ENCODE measurements at places on chromosomes 6 and 20. TPM values are rescaled to one million over a fixed set of nuclear protein-coding genes. Genes with fewer than 3 reads are reported as not detected.
A peak's percentile ranks its signal among the peaks of the same experiment; 100 is the strongest.

- DNase-seq: no peak
Observed at GRCh38 chr20:63457737-63458136, 14.7 kb downstream of the KCNQ2 start.

- DNase-seq: no peak
Observed at GRCh38 chr6:166739976-166740318, 112.9 kb upstream of the RPS6KA2 start.

DNA sequence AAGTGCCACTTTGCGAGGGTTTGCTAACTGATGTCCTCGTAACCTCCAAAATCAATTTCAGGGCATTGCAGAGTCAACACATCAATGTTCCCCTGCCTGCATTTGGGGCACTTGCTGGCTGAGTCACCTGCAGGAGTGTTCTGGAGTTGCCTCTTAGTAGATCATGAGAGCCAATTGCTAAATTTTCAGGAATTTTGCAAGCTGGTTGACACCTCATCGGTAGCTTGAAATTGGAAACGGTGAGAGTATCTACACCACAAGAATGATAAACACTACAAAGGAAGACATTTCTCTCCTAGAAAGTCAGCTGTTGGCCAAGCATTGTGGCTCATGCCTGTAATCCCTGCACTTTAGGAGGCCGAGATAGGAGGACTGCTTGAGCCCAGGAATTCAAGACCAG is 10.8 kb upstream of the BFSP1 start:
- no peak for DNase-seq

MRAP2 gene
- total RNA-seq: 3.1 TPM

PRSS16 gene
- total RNA-seq: not detected

GRCh38 chr6:167831281-167831828 is 4.6 kb downstream of the AFDN start:
- no peak for DNase-seq

DNA sequence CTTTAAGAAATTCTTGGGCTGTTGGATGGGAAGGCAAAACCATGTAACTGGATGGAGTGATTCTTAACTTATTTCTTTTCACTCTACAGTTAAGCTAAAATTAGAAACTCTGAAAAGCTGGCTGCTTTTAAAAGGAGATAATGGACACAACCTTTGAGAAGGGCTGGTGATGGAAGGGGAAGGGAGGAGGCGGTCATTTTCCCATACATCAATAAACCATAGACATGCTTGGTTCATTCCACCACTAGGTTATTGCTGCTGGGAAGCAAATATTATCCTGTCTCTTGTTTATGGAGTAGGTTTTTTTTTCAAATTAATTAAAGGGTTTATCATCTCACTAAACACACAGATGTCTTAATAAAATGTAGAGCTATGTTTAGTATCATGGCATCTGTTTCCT is 76.2 kb downstream of the PLCB1 start:
- no peak for DNase-seq

GRCh38 chr6:34697904-34698559 is 1.5 kb upstream of the ILRUN start:
- DNase-seq: no peak

- DNase-seq: no peak
Observed at GRCh38 chr20:24909086-24909780, 39.8 kb upstream of the CST7 start.

- no peak for DNase-seq
Observed at GRCh38 chr6:15930207-15930606, 198.7 kb upstream of the MYLIP start.

- peak; percentile 64 for DNase-seq
Observed at GRCh38 chr6:152669895-152670294, 27.8 kb upstream of the MYCT1 start.

DNA sequence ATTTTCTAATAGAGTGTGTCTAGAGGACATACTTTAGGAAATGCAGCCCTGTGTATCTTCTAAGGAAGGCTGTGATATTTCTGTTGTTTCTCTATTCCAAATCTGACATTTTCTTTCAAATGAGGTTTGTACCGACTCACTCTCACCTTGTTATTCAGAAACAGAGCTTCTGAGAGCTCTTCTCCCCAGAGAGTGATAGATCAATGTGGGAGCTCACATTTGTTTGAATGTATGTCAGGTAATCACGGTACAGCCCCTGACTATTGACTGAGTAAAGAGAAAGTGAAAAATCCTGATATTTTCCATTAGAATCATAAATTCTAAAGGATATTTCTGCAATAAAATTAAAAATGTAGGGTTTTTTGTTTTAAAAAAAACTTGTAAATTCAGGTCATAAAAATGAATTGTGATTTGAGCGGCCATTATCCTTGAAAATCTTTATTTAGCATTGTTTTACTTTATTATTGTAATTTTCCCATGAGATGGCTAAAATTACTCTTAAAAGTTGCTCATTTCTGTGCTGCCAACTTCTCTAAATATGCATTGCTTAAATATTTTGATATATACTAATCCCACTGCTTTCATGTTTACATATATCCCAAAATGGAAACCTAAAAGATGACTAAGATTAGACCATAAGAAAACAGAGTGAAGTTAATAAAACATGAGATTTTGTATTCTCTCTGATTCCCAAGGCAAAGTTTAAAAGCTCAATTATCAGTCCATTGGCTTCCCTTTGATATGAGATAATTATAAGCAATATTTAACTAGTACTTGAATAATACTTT is 1226.8 kb upstream of the CITED2 start:
- DNase-seq: no peak

GRCh38 chr20:36084897-36085613 is 69.5 kb upstream of the EPB41L1 start:
- peak; percentile 48 for DNase-seq

DNA sequence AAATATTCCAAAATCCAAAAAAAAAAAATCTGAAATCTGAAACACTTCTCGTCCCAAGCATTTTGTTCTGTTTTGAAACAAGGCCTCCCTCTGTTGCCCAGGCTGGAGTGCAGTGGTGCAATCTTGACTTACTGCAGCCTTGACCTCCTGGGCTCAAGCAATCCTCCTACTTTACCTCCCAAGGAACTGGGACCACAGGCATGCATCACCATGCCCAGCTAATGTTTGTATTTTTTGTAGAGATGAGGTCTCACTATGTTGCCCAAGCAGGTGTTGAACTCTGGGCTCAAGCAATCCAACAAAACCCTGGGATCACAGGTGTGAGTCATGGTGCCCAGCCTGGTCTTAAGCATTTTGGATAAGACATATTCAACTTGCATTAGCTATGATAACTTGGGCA is 13.6 kb downstream of the SESN1 start:
- no peak for DNase-seq

DNA sequence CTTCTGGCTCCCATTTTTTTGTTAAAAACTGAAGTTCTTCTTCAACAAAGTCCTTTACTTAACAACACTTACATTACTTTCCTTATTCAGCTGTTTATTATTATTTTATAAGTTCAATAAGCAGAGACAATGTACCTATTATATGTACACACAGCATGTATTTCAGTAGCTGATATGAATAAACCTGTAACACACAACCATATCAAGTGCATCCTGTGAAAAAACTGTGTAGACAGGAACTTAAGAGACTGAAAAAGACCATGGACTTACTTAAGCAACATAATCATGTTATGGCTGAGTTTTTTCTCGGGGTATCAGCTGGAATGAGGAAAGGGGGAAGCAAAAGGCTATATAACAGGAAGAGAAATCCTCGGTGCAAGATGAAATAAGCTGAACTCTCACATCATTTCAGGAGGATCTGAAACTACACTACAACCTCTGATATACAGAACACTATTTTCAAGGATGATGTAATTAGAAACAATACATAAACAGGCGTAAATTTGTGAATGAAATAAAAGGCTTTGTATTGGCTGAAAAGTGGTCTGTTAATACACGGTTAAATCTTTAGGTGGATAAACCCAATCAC is 70.9 kb downstream of the REV3L start:
- DNase-seq: no peak

METTL24 gene
- not detected for total RNA-seq

DNA sequence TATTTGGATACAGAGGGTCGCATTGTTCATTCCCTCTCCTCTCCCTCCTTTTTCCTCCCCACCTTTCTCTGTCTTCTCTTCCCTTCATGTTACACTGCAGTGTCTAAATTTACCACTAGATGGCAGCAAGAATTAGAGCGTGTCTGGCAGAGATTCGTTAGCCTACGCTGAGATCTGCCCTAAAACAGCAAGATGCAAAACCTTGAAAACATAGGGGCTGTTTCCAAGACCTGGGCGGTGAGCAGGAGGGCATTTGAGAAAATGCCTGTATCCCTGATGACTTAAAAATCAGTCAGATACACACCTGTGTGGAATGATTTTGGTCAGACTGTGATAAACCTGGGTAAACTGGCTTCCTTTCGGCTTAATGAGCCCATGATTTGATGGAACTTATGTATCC is 101.5 kb upstream of the ISM1 start:
- DNase-seq: peak; percentile 79

F13A1 gene
- total RNA-seq: not detected

- no peak for DNase-seq
Observed at GRCh38 chr6:132257561-132257960, 143.7 kb downstream of the MOXD1 start.

GRCh38 chr6:158022749-158023596 is 41.3 kb downstream of the SYNJ2 start:
- no peak for DNase-seq

DNA sequence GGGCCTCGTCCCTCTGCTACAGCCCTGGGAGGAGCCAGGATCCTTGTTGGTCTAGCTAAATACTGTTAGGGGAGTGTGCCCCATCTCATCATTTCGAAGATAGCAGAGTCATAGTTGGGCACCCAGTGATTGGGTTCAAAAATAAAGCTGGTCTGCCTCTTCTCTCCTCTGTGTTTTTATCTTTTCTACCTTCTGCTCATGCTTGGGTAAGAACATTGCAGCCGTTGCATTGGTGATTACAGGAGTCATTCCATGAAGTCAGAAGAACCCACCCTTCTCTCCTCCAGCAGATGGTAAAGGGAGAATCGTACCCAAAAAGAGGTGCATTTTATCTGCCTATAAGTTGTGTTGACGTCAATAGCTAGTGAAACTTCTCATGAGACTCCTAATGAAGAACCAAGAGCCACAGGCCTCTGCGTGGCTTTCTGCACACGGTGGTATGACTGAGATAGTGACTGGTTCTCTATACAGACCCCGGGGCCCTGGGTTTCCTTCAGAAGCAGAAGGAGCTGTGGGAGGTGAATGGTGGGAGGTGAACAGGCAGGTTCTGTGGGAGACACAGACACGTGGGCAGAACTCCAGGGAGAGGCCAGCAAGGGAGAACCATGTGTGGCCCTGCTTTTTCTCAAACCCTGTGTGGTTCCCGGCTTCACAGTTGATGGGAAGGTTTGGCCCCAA is 5.7 kb upstream of the FAM209A start:
- no peak for DNase-seq

- DNase-seq: peak; percentile 41
Observed at GRCh38 chr6:157328108-157328692, 4.9 kb upstream of the TMEM242 start.

DNA sequence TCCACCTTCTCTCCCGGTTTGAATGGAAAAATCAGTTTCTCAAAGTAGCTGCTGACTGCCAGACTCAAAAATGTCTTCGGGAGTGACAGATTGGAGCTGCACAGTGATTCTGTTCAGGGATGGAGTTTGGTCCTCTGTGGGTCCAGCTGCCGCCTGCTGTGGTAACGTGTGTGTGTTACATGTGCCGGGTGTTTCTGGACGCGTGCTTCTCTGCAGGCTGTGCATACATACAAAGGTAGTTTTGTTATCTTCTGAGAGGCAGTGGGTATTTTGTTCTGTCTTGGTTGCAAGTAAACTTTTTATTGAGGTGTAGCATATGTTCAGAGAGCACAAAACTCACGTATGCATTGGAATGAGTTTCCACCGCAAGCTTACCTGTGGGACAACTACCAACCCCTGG is 41.3 kb upstream of the NAA20 start:
- no peak for DNase-seq

DNA sequence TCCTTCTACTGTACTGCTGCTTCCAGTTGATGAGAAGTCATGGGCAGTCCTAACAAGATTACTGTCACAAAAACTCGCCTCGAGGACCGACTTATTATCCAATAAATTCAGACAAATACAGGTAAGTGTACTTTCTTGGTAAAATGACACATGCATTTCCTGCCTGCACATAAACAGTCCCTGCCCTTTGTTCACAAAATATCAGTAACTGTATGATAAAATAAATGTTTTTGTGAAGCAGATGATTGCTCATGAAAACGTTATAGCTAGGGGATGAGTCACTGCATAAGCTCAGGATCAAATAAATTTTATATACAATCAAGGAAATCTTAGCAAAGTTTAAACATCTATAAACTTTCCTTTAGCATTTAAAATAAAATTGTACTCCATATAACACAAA is 164.5 kb upstream of the RIPOR2 start:
- DNase-seq: no peak

DNA sequence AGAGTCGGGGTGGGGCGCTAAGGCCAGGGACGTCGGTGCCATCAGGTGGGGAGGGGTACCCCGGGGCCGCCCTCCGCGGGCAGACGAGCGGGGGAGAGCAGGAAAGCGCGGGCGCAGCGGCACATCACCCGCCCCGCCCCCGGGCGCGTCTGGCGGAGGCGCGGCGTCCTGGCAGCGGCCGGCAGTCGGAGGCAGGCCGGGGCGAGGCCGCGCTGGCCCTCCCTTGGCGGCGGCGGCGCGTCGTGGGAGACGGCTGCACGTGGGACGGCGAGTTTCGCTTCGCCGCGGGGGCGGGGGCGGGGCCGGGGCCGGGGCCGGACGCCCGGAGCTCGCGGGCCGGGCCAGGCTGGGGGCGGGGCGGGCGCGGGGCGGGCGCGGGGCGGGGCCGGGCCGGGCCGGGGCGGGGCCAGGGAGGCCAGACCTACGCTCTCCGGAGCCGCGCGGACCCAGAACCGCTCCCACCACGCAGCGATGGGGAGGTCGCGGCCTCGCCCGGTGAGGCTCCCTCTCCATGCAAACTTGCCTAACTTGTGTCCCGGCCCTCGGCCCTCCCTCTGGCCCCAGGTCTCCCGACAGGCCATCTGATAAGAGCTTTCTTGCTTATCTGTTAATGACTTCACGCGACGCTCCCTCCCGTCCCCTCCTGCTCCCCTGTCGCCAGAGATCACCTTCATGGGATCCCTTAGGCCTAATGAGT is 12.5 kb downstream of the ITPR3 start:
- DNase-seq: peak; percentile 62

DNA sequence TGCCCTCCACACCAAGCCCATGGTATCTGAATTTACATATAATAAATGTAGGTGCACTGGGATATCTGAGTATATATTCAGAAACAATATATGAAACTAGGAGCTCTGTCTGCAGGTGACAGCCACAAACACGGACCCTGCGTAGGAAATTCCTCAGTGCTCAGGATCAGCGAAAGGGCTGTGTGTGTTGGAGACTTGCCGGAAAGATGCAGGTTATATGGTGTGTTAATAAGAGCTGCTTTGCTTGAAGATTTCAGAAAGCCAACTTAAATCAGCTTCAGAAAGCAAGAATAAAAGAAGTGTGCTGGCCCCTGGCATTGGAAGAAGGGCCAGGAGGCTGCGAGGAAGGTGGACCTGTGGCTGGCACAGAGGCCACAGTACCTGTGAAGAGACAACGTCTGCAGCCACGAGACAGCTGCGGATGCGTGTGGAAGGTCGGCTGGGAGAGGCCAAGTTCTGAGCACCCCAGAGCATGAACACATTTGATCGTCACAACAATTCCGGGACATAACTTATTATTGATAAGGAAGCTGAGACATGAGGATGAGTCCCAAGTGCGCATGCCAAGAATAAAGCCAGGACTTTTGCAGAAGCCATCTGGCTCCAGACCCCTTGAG is 183.2 kb downstream of the DLL1 start:
- DNase-seq: no peak

GRCh38 chr6:105485456-105485855 is 82.6 kb upstream of the PREP start:
- peak; percentile 64 for DNase-seq

Data from dermis blood vessel endothelial cell (primary cell).